Vagina (tissue), 2 donors: ENCODE measurements at places on chromosomes 6 and 20.

DNA sequence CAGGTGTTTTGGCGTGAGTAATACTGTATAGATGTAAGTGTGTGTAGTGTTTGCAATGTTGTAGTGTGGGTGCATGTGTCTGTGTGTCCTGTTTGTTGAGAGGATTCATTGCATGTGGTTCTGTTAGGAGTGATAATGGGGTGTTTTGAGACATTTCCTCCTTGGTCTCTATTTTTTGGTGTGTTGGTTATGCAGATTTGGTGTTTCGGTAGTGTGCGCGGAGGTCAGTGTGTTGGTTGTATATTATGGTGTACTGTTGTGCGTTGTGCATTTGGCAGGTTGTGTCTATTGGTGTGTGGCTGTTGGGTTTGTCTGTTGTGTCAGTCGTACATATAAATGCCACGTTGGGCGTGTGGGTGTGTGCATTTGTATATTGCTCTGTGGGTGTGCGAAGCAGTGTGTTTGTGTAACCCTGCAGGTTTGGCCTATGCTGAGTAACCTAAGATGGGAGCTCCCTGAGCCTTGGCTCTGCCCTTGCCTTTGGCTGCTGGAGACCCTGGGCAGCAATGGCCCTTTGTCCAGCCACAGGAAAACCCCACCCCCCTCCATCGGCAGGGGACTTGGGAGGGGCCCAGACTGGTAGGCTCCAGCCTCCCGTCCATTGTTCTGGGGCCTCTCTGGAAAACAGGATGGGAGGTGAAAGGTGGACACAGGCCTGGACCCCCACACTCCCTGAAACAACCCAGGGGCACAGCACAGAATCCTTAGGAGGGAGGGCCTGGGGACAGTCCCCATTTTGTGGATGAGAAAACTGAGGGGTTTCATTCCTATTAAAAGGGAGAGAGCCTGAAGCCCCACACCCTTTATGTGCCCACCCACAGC is 10.3 kb upstream of the ID1 start:
- no peak for DNase-seq

- DNase-seq, result no peak
Measured at GRCh38 chr6:115613488-115613887, 447.2 kb downstream of the FRK start.

DNA sequence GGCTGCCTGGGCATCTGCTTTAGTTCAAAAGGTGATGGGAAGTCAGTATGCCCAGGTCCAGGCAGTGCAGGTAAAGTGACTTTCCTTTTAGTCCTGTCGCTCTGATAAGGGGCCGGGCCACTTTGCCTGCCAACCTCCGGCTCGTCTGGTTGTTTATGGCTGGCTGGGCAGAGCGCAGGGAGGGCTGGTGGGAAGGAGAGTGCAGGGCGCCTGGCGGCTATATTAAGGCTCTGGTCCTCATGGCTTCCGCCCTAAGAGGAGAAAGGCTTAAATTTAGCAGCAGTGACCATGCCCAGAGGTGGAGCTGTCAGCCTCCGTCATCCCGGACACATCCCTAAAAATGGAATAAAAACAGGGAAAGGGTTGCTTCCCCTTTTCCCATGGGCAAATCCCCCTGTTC is 14.6 kb downstream of the GATA5 start:
- DNase-seq, result no peak

GRCh38 chr6:49978332-49979226 is 9.2 kb upstream of the DEFB113 start:
- DNase-seq, result no peak

GRCh38 chr20:46749147-46749546 is 39.7 kb downstream of the SLC2A10 start:
- no peak for DNase-seq

DNA sequence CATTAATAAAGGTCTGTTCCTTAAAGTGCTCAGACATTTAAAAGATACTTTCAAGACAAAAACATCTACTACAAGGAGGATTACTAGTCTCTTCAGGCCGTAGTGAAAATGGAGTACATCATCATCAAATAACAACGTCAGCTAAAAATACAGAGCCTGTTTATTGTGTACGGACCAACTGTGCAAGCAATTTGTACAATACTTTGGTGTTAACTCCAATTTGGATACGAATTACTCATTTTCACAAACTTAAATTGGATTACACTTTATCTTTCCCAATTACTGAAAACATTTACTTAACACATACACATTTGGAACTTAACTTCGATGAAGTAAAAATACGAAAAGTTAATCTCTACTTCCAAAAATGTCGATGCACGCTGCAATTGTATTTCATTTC is 802 bp downstream of the CYP39A1 start:
- DNase-seq, result no peak

- no peak for DNase-seq
Measured at GRCh38 chr6:169618526-169619490, 83.0 kb downstream of the WDR27 start.

GRCh38 chr6:57303931-57304681 is 13.3 kb upstream of the PRIM2 start:
- no peak for DNase-seq

DNA sequence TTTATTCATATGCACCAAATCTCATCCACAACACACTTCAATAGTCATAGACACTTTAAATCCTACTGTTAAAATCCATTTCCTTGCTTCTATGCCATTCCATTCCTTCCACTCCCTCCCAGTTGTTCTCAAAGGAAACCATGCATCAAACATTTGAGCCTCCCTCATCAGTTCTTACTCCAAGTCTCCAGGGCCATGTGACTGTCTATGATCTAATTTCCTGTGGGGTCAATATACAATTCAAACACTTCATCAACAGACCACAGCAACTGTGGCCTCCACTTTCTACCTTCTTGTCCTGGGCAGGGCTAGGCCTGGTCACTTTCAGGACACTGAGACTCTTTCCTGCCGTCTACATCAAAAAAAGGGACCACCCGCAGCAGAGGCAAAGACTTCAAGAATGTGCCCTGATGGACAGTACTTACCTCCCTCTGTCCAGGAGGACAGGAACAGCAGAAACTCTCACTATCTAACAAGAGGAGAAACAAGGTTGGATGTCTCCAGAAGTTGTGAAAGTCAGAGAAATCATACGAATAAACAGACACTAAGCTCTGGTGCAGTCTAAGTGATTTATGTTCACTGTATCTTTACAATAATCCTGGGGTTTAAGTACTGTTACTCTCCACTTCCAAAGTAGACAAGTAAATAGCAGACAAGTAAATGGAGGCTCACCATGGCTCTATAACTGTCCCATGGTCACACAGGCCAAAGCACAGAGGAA is 160.2 kb downstream of the QRSL1 start:
- DNase-seq, result no peak

GRCh38 chr6:9224539-9224938 is 789.2 kb upstream of the SLC35B3 start:
- no peak for DNase-seq

DNA sequence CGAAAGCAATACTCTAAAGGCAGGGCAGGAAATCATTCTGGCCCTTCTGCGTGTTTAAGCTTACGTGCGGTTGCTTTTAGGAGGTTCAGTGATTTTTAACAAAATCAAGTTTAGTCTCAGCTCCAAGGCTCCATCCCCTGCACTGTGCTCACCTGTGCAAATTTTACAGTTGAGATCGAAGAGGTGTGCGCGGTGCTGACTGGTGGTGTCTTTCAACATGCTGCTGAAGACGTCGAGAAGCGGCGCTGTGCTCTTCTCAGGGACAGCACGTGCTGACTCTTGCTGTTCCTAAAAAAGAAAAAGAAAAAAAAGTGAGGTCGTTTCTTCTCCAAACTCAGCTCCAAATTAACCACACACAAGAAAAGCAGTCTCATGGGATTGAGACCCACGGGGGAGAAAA is 32.0 kb downstream of the DIDO1 start:
- no peak for DNase-seq

DNA sequence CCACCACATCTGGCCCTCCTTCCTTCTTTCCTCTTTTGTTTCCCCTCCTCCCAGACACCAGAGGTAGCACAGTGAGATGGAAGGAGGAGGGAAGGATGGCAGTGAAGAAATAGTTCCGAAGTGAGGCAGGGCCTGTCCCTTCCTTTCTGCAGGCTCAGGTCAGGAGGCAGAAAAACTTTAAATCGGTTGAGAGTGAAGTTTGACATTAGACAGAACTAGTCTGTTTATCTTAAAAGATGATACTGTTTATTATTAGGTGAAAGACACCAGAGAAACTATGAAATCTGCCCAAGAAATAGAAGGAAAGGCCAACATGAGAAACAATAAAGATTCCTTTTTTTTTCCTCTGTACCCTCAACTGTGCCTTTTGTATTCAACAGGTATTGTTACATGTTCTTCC is 670.3 kb downstream of the UTRN start:
- no peak for DNase-seq

GRCh38 chr20:6311841-6312655 is 189.2 kb upstream of the FERMT1 start:
- DNase-seq, result no peak

DNA sequence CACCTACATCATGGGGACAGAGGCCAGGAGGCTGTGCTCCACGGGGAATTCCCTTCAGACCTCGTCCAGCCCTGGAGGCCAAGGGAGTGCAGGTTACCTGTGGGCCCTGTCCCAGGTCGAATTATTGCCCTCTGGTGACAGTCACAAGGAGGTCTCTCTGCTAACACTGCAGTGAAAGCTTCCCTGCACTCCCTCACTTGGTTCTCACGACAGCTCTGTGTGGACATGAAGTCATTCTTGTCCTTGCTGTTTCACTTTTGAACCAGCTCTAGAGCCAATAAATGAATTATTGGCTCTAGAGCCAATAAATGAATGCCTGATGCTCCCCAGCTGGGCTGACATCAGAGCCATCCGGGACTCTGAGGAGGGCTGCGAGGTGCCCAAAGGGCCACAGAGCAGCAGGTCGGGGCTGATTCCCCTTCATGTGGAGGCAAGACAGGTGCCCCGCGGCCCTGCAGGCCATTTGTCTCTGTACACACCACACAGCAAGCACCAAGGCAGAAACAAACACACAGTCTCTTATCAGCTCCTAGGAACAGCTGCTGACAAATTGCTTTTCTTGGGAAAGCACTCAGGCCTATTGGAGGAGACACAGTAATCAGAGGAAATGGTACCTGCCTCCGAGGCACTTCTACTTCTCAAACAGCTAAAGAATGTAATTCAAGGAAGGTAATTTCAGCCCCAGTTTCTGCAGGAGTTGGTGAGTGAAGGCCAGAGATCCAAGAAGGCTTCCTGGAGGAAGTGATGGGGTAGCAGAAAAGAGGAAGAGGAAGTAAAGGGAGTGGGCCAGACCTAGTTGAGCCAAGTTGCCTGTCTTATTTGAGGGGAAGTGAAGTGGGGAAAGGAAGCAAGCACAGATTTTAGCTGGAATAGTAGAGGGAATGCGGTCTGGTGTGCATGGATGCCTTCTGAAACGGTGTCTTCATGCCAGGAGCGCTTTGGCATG is 27.5 kb upstream of the TBXT start:
- DNase-seq, result no peak

DNA sequence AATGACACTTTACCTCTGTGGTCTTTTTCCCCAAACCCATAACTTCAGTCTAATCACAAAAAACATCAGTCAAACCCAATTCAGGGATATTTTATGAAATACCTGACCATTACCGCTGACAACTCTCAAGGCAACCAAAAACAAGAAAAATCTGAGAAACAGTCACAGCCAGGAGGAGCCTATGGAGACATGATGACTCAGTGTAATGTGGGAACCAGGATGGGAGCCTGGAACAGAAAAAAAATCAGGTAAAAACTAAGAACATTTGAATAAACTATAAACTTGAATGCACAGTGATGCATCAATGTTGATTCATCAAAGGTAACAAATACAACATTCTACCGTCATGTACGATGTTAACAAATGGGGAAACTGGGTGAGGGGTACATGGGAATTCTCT is 84.1 kb upstream of the TSHZ2 start:
- no peak for DNase-seq

DNA sequence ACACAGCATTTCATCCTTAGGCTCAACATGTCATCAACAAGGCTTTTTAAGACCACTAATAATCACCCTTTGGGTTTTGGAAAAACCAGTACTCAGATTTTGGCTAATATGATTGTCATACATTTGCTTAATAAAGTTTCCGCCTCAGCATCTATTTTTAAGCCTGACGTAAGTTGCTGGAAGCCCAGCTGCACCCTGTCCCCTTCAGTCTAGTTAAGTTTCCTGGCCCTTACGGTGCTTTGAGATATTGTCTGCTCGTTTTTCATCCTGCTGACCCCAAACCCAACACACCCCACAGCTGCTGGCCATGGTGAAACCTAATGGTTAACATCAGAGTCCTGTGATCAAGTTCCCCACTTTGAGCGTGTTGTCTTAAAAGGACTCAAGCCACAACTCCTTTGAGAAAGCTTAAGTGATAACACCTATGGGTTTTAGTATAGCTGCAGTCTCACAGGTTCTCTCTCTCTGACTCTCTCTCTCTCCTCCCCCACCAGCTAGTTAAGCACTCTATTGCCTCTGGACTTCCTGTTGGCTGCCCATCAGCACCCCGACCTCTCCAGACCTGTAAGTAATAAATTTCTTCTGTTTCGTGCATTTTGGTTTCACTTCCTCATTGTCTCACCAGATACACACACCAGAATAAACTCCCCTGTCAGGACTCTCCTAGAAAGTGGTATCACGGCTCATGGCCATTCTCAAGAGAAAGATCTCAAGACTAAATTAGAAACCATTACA is 802.0 kb downstream of the C6orf118 start:
- no peak for DNase-seq

DNA sequence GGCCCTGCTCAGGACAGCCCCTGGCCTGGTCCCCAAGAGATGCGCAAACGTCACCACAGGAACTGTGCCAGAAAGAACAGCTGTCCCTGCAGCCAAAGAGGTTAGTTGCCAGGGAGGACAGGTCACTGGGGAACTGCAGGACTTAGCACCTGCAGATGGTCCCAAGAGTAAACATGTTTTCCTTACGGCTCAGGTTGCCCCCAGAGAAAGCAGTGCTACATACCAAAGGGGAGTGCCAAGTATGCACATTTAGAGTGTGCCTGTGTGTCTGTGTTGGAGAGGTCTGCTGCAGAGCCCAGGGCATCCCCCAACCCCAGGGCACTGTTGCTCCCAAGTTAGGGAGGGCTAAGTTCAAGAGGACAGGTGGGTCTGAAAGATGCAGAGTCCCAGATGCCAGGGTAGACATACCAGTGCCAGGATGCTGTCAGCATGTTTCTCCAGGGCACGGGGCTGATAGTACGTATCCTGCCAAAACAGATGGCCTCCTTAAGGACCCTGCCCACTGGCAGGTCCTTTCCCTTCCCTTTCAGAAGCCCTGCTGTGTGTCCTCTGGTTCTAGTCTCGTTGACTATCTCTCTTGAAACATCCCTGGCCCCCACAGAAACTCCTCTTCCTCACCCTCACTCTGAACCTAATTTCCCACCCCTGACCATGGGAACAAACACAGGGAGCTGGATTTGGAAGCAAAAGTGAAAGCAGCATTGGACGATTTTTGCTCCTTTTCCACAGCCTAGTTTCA is 1.3 kb downstream of the ABHD16A start:
- no peak for DNase-seq

DNA sequence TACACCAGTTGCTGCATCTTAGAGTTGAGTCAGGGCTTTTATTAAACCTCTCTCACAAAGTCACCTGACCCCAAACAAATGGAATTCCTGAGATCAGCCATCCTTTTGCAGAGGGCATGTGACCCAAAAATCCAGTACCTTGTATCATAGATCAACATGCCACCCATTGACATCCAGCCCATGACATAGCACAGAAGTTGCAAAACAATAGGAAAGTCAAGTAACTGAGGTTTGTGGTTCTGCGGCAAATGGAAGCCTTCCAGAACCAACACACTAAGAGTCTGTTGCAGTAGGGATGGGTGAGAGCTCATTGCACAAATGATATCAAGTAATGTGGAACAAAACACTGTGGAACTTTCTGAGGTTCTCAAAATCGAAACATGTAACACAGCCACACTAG is 111.2 kb downstream of the PDE7B start:
- no peak for DNase-seq
